ENCODE measurements at places on chromosomes 12 and 14.

DNA sequence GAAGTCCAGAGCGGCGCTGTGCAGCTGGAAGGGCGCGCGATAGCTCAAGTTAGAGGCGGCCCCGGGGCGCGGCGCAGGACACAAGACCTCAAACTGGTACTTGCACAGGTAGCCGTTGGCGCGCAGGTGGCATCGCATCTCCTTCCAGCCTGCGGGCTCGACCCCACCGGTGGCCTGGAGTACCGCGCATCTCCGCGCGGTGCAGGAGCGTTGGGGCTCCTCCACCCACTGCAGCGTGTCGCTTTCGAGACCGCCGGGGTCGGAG lies 553 bp downstream of the CLEC14A start:
- DNase-seq: no peak

- no peak for DNase-seq
Observed at GRCh38 chr12:39813776-39814175, 194.2 kb upstream of the ABCD2 start.

- no peak for DNase-seq
Observed at GRCh38 chr12:102601621-102602020, 121.3 kb upstream of the IGF1 start.

DNA sequence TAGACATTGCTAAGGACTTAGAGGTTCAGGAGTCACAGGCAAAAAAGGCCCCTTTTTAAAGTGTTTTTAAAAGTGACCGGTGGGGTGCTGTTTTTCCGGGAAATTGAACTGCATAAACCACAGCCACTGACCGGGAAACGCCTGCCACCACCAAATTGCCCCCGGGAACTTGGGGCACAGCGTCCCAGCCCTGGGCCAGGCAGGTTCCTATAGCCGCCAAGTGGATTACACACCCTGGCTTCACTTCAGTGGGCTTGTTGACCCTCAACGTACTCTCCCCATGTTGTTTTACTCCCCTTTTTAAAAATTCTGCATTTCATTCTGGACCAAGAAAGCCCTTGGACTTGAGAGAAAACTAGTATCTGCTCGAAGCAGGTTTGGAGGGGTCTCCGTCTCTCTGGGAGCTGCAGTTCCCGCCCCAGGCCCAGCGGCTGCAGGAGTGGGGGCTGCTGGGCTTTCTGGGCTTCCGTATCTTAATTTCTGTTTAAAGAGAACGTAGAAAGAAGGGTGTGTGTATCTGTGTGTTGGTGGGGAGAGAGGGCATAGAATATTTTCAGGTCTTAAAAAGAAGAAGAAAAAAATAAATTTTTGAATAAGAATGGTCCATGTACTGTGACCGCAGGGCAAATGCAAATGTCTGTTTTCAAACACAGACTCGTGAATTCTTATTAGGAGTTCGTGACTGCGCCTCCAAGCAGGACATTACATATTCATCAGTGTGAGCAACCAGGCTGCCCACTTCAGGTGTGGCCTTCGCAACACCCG lies 82.9 kb downstream of the PAPOLA start:
- no peak for DNase-seq

DNA sequence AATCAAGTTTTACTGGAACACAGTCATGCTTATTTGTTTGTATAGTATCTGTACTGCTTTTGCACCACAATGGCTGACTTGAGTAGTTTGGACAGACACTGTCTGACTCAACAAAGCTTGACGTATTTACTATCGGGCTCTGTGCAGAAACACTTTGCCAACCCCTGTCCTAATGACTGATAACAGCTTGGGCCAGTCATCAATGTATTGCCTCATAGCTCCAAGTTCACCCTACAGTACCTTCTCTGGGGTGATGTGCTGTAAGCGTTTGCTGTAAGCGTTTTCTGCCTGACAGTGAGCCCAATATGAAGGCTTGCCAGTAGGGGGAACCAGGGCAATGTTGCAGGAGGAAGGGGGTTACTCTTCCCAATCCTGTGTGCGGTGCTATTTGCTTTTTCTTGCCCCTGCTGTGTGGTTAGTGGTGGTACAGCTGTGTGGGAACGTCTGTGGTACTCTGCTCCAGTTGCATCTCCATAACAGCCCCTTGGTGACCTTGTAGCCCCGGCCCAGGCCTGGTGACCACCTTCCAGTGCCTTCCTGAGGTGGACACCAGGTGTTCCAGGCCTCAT lies 5.4 kb upstream of the CCDC177 start:
- DNase-seq: no peak

DNA sequence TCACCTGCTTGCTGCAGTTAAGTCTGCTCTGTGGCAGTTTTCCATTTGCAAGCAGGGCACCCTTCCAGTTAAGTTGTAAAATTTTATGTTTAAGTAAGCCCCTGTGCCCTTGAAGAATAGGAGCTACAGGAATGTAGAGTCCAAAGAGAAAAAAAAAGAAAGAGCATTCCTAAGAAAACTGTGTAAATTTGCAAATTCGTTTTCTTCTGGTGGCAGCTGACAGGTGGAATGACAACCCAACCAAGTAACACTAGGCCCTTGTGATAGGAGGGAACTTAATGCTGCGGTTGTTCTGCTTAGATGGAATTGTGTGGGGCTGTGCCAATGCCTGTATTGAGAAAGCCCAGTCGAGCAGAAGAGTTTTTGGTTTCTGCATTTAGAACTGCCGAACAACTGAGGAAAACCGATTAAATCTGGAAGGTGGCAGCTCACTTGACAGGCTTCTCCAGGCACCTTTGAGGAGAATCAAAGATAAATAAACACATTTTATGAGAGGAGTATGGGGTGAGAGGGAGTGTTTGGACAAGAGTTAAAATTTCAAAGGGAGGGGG lies 280.0 kb downstream of the RAD51B start:
- no peak for DNase-seq

DNA sequence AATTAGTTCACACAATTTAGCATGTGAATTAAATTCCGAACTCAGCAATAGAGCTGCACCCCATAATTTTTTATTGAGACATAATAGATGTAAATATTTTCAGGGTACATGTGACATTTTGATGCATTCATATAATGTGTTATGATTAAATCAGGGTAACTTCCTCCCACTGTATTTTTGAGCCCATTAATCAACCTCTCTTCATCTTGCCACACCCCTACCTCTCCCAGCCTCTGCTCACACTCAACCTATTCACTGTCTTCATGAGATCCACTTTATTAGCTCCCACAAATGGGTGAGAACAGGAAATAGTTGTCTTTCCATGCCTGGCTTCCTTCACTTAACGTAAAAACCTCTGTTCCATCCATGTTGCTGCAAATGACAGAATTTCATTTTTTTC lies 14.7 kb downstream of the IL26 start:
- DNase-seq: no peak

DNA sequence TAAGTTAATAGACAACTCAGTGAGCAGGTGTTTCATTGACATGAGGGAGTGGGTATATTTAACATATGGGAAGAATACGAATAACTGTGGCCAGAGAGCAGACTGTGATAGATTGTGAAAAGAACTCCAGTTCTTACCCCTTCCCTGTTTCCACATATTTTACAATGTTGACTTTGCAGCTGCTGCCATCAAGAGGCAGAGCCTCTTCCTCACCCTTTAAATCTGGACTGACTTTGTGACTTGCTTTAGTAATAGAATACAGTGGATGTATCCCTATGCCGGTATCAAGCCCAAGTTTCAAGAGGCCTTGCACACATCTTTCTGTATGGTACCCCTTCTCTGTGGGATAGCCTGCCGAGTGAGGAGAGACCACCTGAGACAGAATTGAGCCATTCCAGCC lies 356.7 kb downstream of the ETNK1 start:
- no peak for DNase-seq

GRCh38 chr12:4388662-4389061 lies 9.2 kb upstream of the FGF23 start:
- DNase-seq: no peak

DNA sequence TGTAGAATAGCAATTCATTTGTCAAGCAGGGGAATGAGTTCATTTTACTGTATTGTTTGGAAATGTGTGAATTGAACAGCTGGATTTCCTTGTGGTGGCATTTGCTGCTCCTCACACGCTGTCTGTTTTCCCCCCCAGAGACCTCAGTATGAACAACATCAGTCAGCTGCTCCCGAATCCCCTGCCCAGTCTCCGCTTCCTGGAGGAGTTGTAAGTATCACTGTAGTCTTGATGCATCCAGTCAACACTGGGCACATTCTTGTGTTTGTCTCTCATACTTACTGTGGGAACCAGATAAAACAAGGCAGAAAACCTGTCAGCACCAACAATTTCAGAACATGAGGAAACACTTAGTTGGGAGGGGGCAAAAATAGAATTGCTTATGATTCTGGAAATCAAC lies 64.9 kb downstream of the LGR5 start:
- no peak for DNase-seq

DNA sequence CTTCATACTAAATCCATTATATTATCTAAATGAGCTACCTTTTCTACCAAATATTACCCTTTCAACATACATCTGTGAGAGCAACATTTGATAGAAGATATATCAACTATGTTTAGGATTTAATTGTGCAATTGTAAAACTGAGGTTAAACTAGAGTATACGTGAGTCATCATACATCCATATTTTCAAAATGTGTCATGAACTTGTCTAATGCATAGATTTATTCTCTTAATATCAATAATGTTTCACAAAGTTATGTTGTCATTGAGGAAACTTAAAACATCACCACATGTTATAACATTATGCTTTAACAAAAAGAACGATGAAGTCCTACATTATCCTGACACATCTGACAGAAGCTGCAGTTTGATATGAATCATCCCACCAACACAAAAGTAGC lies 645.5 kb upstream of the NOVA1 start:
- DNase-seq: no peak

- no peak for DNase-seq
Observed at GRCh38 chr12:3274664-3275063, 197.5 kb downstream of the TSPAN9 start.

GRCh38 chr12:19031032-19031431 lies 98.5 kb upstream of the PLEKHA5 start:
- no peak for DNase-seq

GRCh38 chr14:33647385-33647786 lies 303.5 kb downstream of the EGLN3 start:
- no peak for DNase-seq

DNA sequence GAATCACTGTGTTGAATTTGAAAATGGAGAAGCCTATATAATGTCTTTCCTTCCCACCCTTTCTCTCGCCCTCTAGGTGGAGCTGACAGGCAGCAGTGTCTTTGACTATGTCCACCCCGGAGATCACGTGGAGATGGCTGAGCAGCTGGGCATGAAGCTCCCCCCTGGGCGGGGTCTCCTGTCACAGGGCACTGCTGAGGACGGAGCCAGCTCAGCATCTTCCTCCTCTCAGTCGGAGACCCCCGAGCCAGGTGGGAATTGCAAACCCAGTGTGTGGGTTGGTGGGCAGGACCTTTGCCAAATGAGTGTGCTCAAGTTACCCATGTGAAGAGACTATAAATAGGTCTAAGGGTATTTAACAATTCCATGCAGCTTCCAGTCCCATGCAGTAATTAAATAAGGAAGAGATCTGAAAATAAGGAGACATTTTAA lies 274.7 kb downstream of the EGLN3 start:
- DNase-seq: no peak

- no peak for DNase-seq
Observed at GRCh38 chr12:47397664-47398281, 308.1 kb downstream of the RPAP3 start.

- DNase-seq: no peak
Observed at GRCh38 chr12:75954041-75954440, 77.5 kb downstream of the PHLDA1 start.

GRCh38 chr14:37116933-37117849 lies 55.2 kb downstream of the SLC25A21 start:
- no peak for DNase-seq

- DNase-seq: no peak
Observed at GRCh38 chr14:28163897-28164296, 602.7 kb upstream of the FOXG1 start.

DNA sequence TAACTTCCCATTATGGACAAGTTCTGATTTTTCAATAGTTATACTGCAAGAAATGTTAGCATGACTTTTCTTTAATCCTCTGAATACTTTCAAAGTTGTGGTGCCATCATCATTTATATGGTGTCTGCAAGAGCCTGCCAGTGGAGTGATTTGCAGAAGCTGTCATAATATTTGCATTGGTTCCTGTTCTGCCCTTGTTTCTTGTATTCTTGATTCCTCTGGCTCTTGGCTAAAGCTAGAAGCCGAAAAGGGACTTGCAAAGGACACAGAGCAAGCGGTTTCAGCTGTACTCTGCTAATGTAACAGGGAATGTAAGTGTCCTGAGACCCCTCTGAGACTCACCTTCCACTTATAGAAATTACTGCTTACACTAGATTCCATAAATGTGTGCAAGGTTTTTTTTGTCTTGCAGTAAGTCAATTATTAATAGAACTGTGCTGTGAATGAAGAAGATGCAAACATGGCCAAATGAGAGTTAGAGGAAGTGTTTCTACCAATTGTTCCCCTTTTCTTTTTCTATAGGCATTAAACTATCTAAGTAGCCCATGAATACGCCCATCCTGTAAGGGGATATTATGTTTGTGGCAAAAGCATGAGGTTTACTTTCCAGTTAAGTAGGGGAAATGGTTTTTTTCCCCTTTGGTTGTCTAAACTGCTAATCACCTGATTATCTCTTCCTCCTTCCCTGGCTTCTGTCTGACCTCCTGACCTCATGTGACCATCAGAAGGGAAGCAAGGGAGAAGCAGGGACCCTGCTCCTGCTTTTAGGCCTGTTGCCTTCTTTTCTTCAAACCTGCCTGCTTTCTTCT lies 5.3 kb downstream of the DYRK4 start:
- DNase-seq: no peak

GRCh38 chr14:91858536-91859275 lies 8.6 kb downstream of the TC2N start:
- DNase-seq: no peak

DNA sequence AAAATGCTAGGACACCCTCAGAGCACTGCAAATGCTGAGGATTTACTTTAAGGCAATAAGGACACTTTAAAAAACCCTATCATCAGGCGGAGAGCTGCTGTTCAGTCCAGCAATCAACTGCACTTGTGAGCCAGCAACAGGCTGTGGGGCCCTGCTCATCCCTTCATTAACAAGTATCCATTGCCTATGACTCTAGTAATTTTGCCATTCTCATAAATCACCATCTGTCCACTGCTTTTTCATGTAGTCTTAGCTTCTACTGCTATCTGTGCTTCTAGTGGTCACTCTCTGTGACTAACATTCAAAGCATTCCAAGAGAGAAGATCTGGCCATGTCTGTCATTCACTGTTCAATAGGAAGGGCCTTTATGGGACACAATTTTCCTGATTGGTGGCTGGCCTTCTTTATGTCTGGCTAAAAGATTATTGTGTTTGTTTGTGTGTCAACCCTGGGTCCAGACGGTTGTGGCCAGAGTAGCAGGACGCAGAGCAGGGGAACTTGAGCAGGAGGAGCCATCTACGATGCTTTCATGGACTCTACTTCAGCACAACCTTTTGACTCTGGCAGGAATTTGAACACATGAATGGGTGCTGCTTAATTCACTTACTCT lies 3.6 kb upstream of the KRAS start:
- DNase-seq: no peak
